ENCODE measurements at places on chromosomes 7 and 10. TPM values are rescaled to one million over a fixed set of nuclear protein-coding genes. Genes with fewer than 3 reads are reported as not detected.

HHEX gene
- 4.6 TPM for total RNA-seq

MRLN gene
- total RNA-seq: not detected

CPA2 gene
- not detected for total RNA-seq

MMD2 gene
- total RNA-seq: not detected

SPDYE5 gene
- not detected for total RNA-seq

All from aortic smooth muscle cell (primary cell).